ENCODE measurements at places on chromosomes 12 and 14.

- no peak for DNase-seq
These were observed 110.9 kb upstream of the MGAT4C start for GRCh38 chr12:86367137-86367536.

GRCh38 chr12:79983492-79983891, 48.6 kb upstream of the PPP1R12A start:
- no peak for DNase-seq

GRCh38 chr12:53966385-53967133, 6.4 kb upstream of the HOXC11 start:
- DNase-seq, result no peak

- no peak for DNase-seq
These were observed 3.7 kb upstream of the ZFP36L1 start for GRCh38 chr14:68796418-68797101.

- no peak for DNase-seq
These were observed 27.2 kb upstream of the PPP2R5C start for GRCh38 chr14:101734246-101734847.

- no peak for DNase-seq
These were observed 9.4 kb downstream of the ANKS1B start for GRCh38 chr12:99975321-99975720.

- no peak for DNase-seq
These were observed 11.0 kb downstream of the PTGER2 start for GRCh38 chr14:52325126-52325525.

- no peak for DNase-seq
These were observed 2.6 kb downstream of the MYF6 start for GRCh38 chr12:80709811-80710726.

- no peak for DNase-seq
These were observed 1598.3 kb downstream of the AACS start for GRCh38 chr12:126663304-126664094.
